ENCODE measurements at places on chromosomes 1 and 21. TPM values are rescaled to one million over a fixed set of nuclear protein-coding genes. Genes with fewer than 3 reads are reported as not detected.

- DNase-seq = no peak
Measured at GRCh38 chr1:24541711-24542346, 14.1 kb upstream of the NCMAP start.

The SRSF10 gene
- total RNA-seq = 80.0 TPM

The GNG12 gene
- total RNA-seq = 136 TPM

The ECM1 gene
- 27.5 TPM for total RNA-seq
